Thoracic aorta (tissue), 2 donors: ENCODE measurements at places on chromosomes 7 and 10.

DNA sequence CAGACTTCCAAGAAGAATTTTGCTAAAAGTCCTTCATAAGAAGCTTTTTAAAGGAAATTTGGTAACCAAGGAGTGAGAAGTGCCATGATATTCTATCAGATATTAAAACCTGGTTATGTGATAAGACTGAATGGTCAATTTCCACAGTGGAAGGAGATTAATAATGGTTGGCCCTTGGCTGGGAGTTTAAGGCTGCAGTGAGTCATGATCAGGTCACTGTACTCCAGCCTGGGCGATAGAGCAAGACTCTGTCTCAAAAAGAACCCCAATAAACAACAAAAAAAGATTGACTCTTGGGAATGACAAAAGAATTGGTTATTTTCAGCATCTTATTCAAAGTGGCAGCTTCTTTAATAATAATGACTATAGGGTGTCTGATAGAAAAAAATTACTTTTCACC, 37.2 kb downstream of the EXOC4 start:
- peaks cover 10% of the 10 kb centered on the region for H3K36me3 ChIP-seq
- no peaks in the 10 kb centered on the region for H3K27me3 ChIP-seq
- H3K4me1 ChIP-seq: no peaks in the 10 kb centered on the region
- no peak overlapping the region for H3K4me3 ChIP-seq
- no peak for DNase-seq
- no peak overlapping the region for H3K27ac ChIP-seq

DNA sequence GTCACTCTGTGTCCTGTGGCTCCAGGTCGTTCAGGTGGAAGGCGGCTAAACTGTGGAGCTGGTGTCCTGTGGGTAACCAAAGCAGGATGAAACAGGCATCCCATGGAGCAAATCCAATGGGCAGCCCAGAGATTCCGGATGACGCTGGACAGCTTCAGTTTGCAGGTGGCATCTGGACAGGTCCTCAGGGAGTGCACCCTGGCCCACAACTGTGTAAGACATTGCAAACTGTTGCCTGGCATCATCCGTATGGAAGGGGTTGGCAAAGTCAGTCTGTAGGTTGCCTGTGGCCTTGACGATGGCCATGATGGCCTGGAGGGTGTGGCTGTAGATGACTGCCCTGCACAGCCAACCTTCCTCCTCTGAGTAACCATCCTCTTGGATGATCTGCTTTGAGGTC, 35.5 kb downstream of the RPS24 start:
- no peaks in the 10 kb centered on the region for H3K36me3 ChIP-seq
- H3K4me3 ChIP-seq: no peak overlapping the region
- no peaks in the 10 kb centered on the region for H3K4me1 ChIP-seq
- no peak for DNase-seq

DNA sequence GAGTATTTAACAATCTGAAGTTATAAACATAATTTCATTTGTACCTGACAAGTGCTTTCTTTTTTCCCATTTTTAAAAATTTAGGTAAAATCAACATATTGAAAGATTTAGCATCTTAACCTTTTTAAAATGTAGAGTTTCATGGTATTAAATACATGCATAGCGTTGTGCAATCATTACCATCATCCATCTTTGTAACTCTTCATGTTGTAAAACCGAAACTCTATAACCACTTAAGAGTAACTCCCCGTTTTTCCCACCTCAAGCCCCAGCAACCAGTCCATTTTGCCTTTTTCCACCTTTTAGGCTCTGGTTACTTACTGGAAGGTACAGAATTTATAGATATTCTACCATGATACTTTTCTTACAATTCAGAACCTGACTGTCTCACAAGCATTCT, 892.5 kb downstream of the DNAJB9 start:
- H3K36me3 ChIP-seq: no peaks in the 10 kb centered on the region
- H3K27ac ChIP-seq: no peak overlapping the region
- no peaks in the 10 kb centered on the region for H3K4me1 ChIP-seq
- DNase-seq: no peak

DNA sequence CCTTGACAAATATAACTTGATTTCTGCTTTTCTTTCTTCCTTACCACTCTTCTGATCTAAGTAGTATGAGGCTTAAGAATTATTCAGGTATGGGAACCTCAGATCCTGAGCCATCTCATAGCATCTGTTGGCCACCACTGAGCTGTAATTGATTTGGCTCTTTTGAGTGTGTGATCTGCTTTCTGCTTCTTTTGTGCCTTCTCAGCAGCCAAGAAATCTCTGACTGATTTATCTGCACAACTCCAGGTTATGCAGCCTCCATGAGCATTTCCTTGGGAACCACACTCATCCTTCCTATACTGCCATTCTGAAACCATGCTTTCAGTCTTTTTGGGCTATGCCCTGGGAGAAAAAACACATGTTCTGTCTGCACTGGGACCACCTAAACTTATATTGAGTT, 178.0 kb upstream of the FAM3C start:
- no peaks in the 10 kb centered on the region for H3K27me3 ChIP-seq
- H3K27ac ChIP-seq: no peak overlapping the region
- no peaks in the 10 kb centered on the region for H3K4me1 ChIP-seq
- DNase-seq: no peak
- no peaks in the 10 kb centered on the region for H3K36me3 ChIP-seq

GRCh38 chr10:96420228-96421009, 61.6 kb upstream of the OPALIN start:
- H3K36me3 ChIP-seq: no peaks in the 10 kb centered on the region
- H3K27me3 ChIP-seq: no peaks in the 10 kb centered on the region
- no peak overlapping the region for H3K4me3 ChIP-seq
- no peak overlapping the region for H3K27ac ChIP-seq
- no peak for DNase-seq
